ENCODE measurements at places on chromosomes 3 and 15.
A peak's percentile ranks its signal among the peaks of the same experiment; 100 is the strongest.

DNA sequence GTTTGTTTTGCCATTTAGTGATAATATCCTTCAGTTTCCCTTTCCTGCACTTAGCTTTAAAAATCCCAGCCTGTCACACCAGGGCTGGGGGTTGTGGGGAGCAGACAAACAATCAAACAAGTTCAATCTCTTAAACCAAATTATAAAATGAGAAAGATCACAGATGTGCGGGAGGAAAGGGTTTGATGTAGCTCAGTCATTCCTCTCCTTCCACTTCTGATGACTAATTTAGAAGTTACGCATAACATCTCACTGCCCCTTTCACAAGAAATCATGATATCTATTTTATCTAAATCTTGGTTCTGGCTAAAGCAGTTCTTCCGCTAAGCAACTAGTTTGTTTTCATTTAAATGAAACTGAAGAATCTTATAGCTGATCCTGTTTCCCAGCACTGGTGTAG, 34.1 kb upstream of the ATG7 start:
- DNase-seq: peak; percentile 89

- no peak for DNase-seq
Observed at GRCh38 chr3:133895208-133896001, at the start of gene RAB6B. TSS of gene RAB6B (minus strand) at chr3:133895882. CDS start at chr3:133895466, 416 bp downstream.

GRCh38 chr3:49899815-49900214, 3.9 kb downstream of the MST1R start:
- DNase-seq: no peak

- no peak for DNase-seq
Observed at GRCh38 chr15:52085299-52085698, 27.3 kb downstream of the BCL2L10 start.

DNA sequence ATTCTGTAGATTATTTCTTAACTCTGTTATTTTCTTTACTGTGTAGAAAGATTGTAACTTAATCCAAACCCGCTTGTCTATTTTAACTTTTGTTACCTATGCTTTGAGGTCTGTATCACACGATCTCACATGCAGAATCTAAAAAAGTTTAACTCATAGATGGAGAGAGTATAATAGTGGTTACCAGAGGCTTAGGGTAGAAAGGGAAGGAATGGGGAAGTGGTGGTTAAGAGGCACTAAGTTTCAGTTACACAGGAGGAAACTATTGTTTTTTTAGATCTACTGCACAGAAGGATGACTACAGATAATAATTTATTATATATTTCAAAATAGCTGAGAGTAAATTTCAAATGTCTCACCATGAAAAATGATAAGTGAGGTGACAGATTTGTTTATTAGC, 515.2 kb downstream of the RSL24D1 start:
- DNase-seq: no peak

GRCh38 chr3:137792626-137793271, 28.6 kb downstream of the SOX14 start:
- no peak for DNase-seq

DNA sequence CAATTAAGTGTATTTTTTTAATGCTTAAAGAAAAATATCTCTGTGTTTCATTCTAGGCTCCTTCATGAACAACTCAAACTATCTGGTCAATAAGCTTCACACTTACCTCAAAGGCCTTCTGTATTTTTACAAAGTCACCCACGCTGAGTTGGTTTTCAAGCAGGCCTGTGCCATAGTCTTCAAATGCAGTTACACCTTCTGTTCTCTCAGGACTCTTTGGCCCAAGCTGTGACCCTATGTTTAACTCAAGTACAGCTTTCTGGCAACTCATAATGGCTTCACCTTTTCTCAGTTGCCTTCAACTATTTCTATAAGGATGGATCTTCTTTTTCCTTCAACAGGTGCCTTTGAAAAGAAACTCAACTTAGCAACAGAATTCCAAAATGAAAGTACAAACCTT, 587 bp downstream of the WDR49 start:
- no peak for DNase-seq

GRCh38 chr15:62853114-62853840, 189.3 kb upstream of the TPM1 start:
- no peak for DNase-seq

DNA sequence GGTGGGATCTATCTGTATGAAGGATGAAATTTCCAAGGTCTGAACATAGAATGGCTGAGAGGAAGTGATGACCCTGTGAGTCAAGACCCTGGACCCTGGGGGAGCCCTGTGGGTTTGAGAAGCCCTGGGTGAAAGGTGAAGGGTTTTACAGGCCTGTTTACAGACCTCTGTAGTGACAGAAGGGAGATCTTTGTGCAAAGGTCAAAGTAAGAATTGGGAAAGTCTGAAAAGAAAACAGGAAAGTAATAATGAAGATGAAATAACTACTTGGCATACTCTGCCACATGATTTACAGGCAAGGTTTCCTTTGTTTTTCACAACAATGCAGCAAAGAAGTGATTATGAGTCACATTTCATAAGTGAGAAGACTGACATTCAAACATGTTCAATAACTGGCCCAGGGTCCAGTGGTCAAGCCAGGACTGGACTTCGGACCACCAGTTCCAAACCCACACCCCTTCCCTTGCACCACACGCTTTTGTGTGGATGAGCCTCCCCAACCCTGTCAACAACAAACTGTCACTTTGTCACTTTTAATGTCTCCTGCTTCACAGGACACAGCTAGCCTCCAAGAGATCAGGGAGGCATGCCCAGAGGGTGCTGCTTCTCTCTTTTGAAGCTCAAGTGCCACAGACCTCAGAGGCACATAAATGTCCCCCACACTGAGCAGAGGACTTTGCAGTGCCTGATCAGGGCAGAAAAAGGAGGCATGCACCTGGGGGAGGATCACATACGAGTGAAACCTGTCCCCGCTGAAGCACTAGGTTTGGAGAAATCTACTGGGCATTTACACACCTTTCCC, 21.5 kb downstream of the CD86 start:
- DNase-seq: no peak

DNA sequence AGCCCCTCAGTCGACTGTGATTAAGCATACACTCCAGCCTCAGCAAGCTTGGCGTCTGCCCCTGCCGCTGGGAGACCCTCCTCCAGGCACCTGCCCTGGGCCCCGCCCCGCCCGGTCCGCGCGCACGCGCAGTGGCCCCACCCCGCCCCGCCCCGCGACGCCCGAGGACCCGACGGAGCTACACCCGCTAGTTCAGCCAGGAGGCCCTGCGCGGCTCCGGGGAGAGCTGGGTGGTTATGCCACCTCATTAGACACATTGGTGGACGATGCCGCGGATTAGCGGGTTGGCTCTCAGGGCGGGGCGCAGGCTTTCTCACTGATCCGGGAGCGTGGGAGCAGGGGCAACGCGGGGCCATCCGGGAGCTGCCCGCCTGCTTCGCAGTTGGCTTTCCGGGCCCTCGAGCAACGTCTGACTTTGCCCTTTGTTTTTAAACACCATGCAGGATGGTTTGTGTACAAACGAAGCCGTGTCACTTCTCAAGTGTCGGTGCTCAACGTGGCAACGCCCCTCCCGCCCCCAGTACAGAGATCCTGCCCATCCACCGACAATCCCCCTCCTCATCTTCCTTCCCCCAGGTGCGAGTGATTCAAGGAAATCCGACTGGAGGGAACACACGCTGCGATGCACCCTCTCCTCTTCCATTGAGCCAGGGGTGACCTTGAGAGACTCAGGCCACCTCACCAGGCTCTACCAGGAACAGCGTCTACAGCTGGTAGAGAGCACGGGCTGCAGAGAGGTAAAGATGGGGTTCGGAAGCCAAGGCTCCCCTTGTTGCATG, 109.3 kb downstream of the SHQ1 start:
- no peak for DNase-seq

GRCh38 chr15:94265009-94265408, 33.6 kb downstream of the MCTP2 start:
- DNase-seq: no peak

- no peak for DNase-seq
Observed at GRCh38 chr3:185268194-185268962, 14.5 kb upstream of the EHHADH start.

DNA sequence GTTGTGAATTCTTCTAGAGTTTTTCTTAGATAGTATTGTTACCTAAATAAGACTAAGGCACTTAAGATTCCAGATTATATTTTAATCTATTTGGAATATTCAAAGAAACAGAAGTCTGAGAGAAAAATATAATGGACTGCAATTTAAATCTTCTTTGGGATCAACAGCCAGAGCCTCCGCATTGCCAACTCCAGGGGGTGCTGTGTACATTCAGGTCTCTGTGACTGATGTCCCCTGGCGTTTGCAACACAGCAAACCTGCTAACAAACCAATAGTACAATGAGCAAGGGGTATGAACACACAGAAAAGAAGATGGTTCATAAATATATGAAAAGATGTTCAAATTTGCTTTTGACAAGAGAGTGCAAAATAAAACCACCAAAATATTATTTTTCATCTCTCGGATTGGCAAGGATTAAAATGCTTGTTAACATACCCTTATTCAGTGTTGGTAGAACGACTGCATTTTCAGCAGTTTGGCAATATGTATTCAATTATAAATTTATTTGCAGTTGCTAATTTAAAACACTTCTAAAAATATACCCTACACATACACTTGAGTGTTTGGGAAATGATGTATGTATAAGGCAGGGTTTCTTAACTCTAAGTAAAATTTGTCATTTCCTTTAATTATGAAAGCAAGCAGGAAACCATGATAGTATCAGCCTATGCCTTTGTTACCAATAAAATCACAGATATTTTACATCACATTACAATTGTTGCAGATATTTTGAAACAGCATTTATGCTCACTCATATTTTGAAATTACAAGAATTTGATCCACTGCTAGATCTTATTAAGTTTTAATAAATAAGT, 16.1 kb upstream of the TM4SF1 start:
- DNase-seq: no peak

DNA sequence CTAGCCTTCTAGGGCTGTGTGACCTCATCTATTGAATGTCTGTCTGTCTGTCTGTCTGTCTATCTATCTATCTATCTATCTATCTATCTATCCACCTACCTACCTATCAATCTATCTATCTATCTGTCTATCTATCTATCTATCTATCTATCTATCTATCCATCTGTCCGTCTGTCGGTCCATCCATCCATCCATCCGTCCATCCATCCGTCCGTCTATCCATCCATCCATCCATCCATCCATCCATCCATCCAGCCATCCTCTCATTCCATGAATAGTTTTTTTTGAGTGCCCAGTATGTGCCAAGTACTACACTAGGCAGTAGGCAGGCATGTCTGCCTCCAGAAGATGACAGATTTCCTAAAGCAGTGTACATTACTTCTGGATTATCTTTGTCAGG, 122.5 kb downstream of the FOXB1 start:
- DNase-seq: no peak

- no peak for DNase-seq
Observed at GRCh38 chr15:48800811-48801455, 9.9 kb downstream of the CEP152 start.

DNA sequence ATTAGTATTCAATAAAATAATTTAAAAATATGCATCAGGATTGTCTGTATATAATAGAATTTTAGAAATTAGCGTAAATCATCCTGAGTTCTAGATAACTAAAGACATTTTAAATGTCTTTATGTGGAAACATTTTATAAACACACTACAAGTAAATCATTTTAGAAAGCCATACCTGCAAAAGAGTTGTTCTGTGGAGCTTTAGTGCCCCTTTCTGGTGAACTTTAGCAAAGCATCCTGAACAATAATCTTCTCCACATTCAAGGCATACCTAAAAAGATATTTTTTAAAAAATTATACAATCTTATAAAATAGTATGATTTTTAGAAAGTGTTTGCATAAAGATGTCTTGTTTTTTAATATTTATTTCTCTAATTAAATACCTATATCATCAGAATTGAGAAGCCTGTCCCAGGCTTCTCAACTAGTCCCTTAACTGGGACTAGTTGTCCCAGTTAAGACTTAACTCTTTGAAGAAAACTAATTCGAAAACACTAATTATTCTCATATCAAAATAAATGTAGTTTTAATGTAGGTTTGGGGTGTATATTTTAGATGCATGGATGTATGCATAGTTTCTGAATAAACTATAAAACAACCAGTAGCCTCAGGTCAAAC, 29.7 kb downstream of the ZBBX start:
- DNase-seq: no peak

DNA sequence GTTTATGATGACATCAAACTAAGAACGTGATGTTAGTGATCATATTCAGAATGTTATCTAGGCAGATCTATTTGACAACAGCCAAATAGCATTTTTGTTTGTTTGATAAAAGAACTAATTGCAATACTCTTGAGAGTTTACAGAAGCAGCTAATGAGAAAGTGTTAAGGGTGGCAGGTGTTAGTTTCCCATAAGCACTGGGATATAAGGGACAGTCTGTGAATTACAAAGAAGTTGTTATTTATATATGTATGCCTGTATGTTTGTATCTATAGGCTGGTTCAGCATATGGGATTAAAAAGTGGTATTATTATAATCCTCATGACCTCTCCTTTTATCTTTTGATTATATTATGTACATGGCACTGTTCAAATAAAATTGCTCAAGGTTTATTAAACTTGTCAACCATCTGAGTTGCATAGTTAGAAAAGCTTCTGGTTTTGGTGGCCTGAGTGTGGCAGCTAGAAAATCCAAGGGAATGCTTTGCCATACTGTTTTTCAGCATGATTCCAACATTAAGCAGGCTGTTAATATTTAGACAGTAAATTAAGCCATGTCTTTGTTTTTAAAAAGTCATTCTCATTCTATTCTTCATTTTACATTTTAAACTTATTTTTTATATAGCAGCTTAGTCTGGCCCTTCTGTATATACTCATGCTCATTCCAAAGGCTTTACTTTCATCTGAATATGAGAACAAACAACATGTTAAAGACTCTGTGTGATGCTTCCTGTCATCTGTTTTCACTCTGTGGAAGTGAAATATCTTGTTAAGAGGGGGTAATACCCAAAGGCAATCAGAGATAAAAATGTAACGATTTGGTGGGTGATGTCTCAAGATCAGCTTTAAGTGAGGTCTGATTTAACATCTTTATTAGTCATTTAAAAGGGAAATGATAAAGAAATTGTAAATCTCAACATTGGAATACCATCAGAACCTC, 13.1 kb downstream of the ROBO2 start:
- no peak for DNase-seq

Measured in AG04449 (cell line).